DMS79 (cell line): ENCODE measurements at places on chromosomes 7 and 10.

DNA sequence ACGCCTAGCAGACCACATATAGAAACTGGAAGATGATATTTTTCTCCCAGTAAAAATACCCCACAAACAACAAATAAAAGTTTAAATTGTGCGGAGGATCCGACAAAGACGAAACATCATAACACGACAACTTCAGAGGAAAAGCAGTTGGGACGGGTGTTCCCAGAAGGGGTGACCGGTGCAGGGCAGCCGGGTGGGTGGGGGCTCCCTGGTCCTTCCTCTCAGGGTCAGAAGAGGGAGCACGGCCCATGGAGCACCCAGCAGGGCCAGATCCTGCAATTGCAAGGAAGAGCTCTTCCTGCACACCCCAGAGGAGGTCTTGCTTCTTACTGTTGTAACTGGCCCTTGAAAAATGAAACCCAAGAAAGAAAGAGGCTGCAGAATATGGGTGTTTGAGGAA, 608.5 kb upstream of the MKI67 start:
- DNase-seq, result no peak

- no peak for DNase-seq
Measured at GRCh38 chr7:118153551-118154177, 30.3 kb upstream of the LSM8 start.

- DNase-seq, result no peak
Measured at GRCh38 chr7:101913851-101914250, 96.4 kb downstream of the CUX1 start.

DNA sequence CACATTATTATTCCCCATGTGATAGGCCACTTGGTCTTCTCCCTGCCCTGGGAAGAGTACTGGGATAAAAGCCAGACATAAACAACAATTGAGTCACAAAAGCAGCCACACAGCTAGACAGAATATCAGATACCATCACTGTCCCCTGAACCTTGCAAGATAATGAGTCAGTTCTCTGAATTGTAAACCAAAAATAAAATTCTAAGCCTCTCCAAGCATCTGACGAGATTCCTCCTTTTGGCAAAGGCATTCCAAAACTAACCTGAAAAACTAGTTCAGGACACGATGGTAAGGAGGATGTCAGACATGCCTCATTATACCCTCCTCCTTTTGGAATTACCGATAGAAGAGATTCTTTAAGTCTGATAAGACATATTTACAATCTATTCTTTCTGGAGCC, 450.7 kb downstream of the HTR7 start:
- DNase-seq, result no peak

DNA sequence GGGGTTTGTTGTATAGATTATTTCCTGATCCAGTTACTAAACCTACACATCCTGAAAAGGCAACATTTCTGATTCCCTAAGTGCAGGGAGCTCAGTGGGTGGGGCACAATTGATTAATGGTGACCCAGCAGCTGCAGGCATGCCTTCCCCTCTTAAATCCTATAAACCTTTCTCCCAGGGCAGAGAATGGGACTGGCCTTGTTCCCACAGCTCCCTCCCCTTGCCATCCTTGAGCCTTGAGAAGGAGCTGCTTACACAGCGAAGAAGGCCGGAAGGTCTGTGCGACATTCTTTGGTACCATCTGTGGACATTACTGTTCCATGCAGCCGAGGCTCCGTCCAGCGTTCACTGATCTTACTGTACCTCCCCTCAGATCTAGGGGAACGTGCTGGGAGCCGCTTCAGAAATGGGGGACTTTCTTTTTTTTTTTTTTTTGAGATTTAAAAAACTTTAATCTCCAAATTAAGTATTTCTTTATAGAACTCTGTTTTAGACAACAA, 14.3 kb downstream of the KLF6 start:
- no peak for DNase-seq

GRCh38 chr10:91587710-91588638, 44.9 kb downstream of the PPP1R3C start:
- no peak for DNase-seq

- DNase-seq, result no peak
Measured at GRCh38 chr10:127889605-127890195, 3.0 kb downstream of the CLRN3 start.

GRCh38 chr10:130741901-130742855, 569.3 kb downstream of the TCERG1L start:
- DNase-seq, result no peak

- DNase-seq, result no peak
Measured at GRCh38 chr7:24690251-24690650, 67.0 kb downstream of the GSDME start.

- DNase-seq, result peak; percentile 94
Measured at GRCh38 chr7:117019786-117020590, 66.7 kb downstream of the ST7 start.

- DNase-seq, result no peak
Measured at GRCh38 chr7:69817841-69818635, 219.8 kb downstream of the AUTS2 start.

DNA sequence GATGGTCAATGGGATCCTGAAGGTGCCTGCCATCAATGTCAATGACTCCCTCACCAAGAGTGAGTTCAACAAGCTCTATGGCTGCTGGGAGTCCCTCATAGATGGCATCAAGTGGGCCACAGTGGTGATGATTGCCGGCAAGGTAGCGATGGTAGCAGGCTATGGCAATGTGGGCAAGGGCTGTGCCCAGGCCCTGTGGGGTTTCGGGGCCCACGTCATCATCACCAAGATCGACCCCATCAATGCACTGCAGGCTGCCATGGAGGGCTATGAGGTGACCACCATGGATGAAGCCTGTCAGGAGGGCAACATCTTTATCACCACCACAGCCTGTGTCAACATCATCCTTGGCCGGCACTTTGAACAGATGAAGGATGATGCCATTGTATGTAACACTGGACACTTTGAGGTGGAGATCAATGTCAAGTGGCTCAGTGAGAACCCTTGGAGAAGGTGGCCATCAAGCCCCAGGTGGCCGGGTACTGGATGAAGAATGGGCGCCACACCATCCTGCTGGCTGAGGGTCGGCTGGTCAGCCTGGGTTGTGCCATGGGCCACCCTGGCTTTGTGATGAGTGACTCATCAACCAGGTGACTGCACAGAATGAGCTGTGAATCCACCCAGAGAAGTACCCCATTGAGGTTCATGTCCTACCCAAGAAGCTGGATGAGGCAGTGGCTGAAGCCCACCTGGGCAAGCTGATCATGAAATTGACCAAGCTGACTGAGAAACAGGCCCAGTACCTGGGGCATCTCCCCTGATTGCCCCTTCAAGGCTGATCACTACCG, 63.0 kb upstream of the ANTXRL start:
- DNase-seq, result no peak

GRCh38 chr7:81327468-81328266, 408.8 kb upstream of the SEMA3C start:
- DNase-seq, result no peak

- DNase-seq, result no peak
Measured at GRCh38 chr10:99832439-99832838, 50.0 kb downstream of the ABCC2 start.

- no peak for DNase-seq
Measured at GRCh38 chr10:35452171-35452570, 115.9 kb downstream of the CCNY start.

DNA sequence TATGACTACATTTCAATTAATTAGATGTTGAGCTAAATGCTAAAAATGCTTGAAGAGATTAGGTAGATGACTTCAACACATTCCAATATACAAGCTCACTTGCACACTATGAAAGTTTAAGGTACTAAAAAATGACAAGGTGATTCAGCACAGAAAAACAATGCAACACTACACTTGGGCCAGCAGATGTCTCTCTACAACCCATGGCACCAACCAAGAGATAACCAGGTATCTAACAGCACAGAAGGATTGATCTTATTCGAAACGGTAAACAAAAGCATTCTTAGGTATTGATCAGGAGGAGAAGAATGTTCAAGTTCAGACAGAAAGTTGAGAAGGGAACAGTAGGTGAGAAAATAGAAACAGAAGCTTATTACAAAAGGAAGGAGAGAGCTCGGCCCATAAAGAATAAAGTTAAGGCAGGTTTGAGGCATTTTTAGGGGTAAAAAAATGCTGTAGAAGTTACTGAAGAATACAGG, 248.2 kb upstream of the KLF14 start:
- no peak for DNase-seq

GRCh38 chr10:20473023-20473760, 423.9 kb downstream of the NEBL start:
- DNase-seq, result no peak

- DNase-seq, result no peak
Measured at GRCh38 chr10:37947526-37947925, 28.9 kb downstream of the ZNF25 start.

DNA sequence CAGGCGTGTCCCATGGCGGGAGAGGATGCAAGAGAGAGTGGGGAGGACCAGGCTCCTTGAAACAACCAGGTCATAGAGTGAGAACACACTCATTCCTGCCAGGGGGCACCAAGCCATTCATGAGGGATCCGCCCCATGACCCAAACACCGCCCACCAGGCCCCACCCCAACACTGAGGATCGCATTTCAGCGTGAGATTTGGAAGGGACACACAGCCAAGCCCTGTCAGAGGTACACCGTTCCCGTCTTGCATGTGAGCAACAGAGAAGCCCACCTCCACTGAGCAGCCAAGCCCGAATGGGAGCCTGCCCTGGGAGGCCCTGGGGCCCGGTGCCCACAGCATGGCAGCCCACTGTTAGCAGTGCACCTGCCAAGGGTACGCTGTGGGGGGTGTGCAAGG, 7.9 kb upstream of the ARPC1B start:
- DNase-seq, result no peak
